GM23338 (cell line): ENCODE measurements at places on chromosomes 1 and 21. TPM values are rescaled to one million over a fixed set of nuclear protein-coding genes. Genes with fewer than 3 reads are reported as not detected.

DNA sequence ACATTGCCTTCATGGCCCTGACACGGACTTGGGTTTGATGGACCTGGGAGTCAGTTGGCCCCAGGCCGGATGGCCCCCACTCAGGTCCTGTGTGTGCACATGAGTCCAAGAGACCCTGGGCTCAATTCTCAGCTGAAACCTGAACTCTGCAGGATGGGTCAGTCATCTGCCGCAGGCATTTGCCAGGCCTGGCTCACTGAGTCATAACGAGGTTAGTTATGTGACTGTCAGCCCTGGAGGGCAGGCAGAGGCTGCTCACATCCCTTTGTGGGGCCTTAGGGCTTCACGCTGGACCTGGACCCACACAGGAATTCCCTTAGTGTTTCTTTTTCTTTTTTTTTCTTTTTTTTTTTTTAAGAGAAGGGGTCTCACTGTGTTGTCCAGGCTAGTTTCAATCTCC, 46.5 kb downstream of the PSMG1 start:
- no peak for DNase-seq

DNA sequence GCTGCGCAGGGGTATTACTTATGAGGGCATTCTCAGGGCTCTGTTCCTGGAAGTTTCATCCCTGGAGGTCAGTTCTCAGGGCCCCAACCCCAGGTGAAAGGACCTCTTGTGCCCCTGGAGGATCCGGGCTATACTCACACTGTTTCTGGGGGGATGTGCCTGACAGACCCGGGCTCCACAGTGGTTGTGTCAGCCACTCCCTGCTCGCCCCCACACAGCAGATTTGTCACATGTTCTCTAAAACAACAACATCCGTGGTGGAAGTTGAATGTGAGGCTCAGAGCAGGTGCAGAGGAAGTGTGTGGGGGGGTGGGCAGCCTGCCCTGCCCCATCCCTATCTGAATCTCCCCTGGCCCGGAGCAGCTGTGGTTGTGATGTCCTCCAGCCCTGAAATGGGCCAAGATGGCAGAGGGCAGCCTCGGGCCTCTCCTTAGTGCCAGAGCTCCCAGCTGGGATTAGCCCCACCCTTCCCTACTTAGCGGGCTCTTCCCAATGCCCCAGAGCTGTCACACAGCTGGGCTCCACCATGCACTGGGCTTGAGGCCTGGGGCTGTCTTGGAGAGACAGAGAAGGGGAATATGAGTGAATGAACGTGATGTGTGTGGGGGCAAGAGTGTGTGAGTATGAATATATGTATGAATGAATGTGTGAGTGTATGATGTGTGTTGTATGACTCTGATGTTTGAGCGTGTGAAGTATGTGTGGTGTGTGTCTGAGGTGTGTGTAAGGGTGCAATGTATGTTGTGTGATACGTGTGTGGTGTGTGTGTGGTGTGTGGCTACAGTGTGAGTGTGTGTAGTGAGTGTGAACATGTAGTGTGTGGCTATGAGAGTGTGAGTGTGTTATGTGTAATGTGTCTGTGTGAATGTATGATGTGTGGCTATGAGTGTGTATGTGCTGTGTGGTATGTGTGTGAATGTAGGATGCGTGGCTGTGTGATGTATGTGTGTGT, 1.5 kb upstream of the FCMR start:
- DNase-seq, result no peak

Gene FCMR
- 0.43 and 0.84 TPM in 2 replicates for polyA plus RNA-seq

Gene AMY1C
- not detected in 2 replicates for polyA plus RNA-seq
